ENCODE measurements at places on chromosomes 5 and 9.

GRCh38 chr5:34737731-34738130, 81.6 kb downstream of the RAI14 start:
- DNase-seq: no peak

- no peak for DNase-seq
These were observed 128.5 kb upstream of the HMHB1 start for GRCh38 chr5:143683459-143683858.

GRCh38 chr5:129935626-129936025, 31.4 kb downstream of the CHSY3 start:
- DNase-seq: no peak

DNA sequence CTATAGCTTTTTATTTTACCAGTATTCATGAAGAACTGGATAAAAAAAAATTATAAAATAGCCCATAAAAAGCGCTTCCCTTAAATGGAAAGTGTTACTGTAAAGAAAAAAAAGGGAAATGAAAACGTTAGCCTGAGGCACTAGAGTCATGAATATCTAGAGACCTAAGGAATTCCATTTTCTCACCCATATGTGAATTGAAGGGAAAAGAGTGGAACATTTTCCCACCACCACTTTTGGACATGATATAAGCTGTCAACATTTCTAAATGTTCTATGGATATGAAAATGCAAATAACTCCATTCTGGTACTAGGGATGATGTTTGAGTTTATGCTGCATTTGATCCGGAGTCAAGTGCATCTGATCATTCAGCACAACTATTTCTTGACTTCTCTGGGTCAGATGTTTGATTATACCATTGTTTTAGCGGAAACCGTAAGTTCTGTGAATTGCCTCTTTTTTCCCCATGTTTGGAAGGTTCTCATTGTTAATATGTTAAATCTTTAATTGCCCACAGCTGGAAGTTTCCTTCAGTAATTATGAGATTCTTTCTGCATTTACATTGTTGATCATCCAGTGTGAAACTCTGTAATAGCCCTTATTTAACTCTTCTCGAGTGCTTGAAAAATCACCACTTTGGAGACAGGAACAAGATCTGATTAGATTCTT, 467.4 kb upstream of the SEMA6A start:
- no peak for DNase-seq

GRCh38 chr9:6356904-6357303, 28.7 kb downstream of the TPD52L3 start:
- no peak for DNase-seq

DNA sequence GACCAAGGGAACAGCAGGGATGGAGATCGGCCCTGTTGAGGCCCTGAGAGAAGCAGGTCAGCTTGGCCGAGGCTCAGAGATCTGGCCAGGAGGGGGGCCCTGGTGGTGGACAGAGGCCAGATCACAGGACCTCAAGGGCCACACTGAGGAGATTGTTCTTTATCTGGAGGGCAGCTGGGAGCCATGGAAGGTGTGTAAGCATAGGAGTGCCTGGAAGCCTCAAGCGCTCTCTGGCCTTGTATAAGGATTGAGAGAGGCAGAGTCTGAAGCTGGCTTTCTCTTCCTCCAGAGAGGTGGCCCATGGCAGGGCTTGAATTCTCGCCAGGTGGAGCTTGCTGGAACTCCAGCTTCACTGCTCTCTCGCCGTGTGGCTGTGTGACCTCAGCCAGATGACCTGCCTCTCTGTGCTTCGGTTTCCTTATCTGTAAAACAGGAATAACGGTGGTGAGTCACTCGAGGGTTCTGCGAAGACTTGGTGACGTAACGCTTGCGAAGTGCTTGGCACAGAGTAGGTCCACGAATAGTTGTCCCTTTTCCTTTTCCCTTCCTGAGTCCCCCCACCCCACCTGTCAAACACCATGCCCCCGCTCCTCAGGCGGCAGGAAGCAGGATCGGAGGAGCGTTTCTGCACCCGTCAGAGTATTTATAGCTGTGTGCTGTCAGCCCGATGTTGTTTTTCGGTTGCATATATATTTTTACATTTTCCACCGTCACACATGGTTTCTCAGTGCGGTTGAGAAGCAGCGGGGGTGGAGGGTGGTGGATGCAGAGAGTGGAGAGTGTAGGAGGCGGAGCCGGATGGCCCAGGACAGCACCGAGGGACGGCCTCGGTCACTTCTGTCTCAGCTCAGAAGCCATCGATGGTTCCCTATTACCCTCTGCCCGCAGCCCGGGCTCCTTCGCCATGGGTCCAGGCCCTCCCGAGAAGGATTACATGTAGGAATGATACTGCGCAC, 17.0 kb upstream of the CRB2 start:
- DNase-seq: no peak

GRCh38 chr5:154397652-154398406, 48.0 kb upstream of the SAP30L start:
- no peak for DNase-seq

DNA sequence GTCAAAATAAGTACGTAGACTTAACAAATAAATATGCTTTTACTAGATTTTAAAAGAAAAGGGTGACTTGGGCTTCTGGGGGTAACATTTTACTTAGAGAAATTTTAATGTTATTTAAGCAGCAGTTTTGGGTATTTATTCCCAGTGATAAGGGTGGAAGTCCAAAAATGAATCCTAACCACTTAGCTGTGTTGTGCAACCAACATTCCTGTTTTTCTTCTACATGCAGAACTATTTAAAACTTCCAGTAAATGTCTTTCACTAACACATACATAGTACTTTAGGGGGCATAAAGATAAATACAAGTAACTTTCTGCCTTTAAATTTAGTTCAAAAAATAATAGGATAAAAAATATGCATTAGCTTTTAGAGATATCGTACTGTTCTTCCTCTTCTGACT, 436.7 kb downstream of the CTNND2 start:
- no peak for DNase-seq

DNA sequence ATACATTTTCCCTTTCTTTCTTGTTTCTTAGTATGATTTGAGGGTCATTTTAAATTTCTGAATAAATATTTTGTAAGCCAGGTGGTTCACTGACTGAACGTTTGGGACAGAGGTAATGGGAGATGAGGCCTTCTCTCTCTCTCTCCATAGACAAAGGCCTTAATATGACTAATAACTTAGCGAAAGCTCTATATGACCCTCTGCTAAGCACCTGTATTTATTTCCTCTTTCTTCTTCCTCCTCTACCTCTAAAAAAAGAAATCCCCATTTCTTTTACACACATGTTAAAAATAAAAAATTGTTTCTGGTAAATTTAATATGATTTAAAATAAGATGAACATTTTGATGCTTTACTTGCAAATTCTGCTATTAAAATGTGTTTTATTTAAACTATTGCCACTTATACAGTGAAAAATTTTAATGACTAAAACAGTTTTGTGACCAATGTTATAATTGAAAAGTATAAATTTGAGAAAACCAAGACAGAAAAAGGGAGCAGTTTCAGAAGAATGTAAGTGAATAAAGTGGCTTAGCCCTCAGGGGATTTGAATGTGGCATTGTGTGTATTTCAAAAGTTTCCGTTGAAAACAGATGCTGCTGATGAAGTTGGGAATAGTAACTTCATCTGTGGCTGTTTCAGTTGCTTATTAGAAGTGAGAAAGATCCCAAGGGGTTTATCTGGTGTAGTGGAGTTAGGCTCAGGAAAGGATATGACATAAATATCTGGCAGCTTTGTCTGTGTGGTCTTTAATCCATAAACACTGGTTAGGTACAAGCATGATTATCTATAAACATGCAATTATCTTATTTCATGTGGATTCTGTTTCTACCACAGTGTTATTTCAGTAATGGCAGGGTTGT, 128.6 kb upstream of the GRHPR start:
- DNase-seq: no peak

GRCh38 chr5:178215280-178216002, 11.1 kb downstream of the HNRNPAB start:
- DNase-seq: no peak

- DNase-seq: no peak
These were observed 233.1 kb downstream of the FANCC start for GRCh38 chr9:95084254-95084934.

DNA sequence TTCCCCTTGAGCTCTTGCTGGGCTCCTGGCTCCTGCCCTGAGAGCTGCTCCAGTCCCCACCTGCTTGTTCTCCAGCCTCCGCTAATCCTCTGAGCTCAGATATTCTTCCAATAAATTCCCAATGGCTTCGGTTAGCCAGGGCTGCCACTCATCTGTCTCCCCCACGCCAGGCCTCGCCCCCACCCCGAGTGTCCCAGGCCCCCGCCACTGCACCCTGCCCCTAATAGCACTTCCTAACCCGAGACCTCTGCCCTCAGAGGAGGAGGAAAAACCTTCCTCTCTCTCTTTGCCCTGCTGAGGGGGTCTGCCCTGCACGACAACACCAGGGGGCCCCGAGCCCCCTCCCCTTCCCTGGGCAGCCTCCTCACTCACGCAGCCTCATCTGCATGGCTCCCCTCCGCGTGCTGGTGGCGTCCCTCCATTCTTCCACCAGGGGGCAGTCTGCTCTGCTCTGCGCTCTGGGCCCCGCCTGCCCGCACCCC, 5.4 kb upstream of the LCN15 start:
- no peak for DNase-seq

DNA sequence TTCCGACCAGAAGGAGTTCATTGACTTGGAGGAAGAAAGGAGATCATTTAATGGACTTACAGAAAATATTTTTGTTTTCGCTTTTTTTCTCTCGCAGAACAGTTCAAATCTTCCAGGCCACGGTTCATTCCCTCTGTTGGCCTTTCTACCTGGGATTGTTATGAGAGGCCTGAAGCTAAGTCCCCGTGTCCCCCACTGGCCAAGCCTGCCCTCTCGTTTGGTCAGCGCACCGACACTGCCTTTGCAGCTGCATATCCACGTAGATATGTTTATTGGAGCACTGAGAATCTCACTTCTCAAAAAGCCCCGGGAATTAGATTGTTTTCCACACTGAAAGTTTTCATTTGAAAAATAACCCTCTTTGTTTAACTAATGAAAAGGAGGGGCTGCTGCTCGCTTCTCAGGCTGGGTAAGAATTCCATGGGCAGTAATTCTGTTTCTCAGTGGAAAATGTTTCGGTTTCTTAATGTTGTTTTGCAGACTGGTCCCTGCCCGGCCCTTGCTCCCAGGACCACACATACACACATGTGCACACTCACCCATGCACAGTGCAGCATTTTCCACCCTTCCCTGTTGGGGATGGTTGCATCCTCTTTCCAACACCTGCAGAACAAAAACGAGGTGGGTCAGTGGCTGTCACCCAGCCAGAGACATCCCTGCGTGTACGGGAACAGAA, 655.7 kb downstream of the BNC2 start:
- no peak for DNase-seq

- no peak for DNase-seq
These were observed 34.8 kb upstream of the PANK3 start for GRCh38 chr5:168613996-168614395.

DNA sequence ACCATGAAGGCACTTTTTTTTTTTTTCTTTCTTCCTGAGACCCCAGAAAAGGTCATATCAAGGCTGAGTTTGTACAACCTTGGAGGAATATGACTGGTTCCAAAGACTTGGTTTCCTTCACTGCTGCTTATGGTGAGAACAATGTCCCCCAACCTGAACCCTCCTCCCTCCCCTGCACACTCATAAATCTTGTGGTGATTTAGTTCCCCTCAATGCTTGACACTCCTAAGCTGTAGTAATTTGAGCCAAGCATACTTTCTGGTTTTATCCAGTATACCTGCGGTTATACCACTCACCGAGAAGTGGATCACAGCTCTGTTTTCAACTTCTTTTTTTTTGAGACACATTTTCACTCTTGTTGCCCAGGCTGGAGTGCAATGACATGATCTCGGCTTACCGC, 149.9 kb upstream of the KLF4 start:
- no peak for DNase-seq

- DNase-seq: no peak
These were observed 64.7 kb downstream of the P4HA2 start for GRCh38 chr5:132162945-132163344.

GRCh38 chr5:16862777-16863176, 73.3 kb downstream of the MYO10 start:
- no peak for DNase-seq

GRCh38 chr9:116713271-116713670, 26.2 kb downstream of the TRIM32 start:
- no peak for DNase-seq

- DNase-seq: no peak
These were observed 18.2 kb upstream of the STK32A start for GRCh38 chr5:147216552-147217154.

GRCh38 chr5:96197347-96197746, 235.7 kb upstream of the ELL2 start:
- no peak for DNase-seq

DNA sequence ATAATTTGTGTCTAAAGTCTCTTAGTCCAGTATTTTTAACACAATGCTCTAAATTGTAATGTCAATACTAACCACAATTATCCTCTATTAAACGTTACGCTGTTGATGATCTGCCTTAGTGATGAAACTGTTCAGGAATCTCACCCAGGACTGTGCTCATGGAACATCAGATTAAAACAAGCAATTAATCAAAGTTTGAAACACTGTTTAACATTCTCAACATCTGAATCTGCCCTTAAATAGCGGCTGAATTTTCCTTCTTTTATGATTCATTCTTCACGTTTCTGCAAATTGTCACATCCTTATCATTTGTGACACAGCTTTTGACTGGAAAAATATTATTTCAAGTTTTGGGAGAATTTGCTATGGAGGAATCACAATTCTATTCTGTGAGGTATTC, 113.8 kb downstream of the MARCHF11 start:
- no peak for DNase-seq

DNA sequence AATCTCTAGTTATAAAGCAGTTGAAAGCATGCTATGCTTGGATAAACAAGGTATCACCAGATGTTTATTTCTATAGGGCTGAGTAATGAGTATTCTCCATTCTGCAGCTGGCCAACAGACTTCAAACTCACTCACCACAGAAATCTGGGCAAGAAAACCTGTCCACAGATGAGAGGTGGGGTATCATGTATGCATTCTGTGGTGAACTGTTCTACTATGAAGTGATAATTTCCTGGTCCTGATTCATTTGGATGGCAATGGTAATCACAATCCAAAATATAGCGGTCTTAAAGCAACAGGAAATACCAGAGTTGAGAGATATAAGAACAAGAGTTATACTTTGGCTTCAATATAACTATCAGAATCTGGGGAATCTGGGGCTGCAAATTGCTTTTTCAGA, 65.9 kb upstream of the EFNA5 start:
- DNase-seq: no peak

DNA sequence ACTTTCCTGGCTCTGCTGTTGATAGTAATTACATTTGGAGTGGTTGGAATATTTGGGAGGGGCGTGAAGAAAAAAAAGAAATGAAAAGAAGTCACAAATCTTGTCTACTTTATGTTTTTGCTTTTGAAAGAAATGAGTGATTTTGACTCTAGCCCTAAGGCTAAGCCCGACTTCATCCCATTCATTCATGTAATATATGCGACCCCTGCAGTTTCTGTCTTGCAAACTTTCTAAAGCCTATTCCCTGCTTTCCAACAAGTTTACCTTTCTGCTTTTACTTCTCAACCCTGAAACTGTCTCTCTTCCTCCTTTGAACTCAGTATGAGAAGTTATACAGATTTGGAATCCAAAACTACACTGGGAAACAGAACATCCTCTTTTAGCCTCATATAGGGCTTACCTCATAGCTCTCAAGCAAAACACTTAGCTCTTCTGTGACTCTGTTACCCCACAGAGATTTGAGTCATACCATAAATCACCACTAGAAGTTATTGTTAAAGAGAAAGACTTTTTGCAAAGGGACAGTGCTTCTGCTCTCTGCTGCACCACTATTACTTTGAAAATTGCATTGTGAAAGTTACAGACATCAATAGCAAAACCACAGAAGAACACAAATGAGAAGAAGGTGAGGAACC, 1.6 kb downstream of the CFAP95 start:
- DNase-seq: no peak

GRCh38 chr5:160173-160510, 31.2 kb upstream of the LRRC14B start:
- DNase-seq: no peak

GRCh38 chr5:178535299-178536175, 54.7 kb downstream of the COL23A1 start:
- DNase-seq: no peak
